Cortex of kidney (tissue), 1 donor: ENCODE measurements at places on chromosomes 3 and 15.

DNA sequence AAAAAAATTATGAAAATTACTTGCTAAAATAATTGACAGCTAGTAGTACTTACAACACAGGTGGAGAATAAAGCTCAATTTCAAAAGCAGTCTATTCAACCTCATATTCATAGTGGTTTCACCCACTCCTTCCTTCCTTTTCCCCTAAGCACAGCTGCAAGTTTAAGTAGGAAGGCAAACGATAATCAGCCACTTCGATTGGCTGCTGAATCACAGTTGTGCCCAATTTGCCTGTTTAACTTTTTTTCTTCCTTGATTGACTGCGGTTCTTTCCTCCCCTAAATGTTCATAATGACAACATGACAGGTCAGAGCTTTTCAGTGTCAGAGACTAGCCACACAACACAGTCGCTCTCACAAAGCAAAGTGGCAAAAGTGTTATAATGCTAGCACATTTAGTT, 468.0 kb upstream of the GBE1 start:
- no peak for DNase-seq

DNA sequence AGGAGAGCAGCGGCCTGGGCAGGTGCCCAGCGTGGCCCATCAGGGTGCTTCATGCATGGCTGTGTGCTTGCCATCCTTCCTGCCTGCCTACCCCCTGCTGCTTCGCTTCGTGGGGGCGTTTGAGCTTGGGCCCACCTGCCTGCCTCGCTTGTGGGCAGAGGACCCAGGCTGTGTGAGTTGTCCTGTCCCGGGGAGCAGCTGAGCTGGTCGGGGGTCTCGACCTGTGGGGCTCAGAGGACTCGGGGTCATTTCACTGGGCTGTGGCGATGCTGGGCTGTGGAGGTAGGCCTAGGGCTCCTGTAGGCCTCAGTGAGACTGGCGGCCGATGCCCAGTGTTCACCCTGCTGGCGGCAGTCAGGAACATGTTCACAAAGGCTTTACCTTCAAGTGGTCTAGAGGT, 12.1 kb upstream of the STAB1 start:
- DNase-seq: no peak

DNA sequence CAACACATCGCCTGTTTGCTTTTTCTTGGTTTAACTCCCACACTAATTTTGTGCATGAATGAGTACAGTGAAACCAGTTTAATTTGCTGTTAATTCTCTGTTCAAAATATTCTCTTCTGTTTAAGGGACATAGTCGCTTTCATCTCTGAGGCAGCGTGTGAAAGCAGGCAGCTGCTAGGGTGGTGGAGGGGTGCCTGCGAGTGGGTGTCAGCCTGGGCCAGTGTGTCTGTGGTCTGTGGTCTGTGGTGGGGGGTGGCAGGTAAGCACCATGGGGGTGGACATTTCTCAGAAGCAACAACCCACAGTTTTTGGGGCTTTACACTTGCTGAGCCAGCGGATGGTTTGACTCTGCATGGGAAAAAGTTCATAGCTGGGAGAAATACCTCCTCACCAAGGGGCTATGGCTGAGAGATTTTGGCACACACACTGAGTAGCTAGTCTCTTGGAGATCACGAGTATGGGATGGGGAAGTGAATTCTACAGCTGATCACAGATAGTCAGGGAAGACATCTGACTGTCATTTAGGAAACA, 109.2 kb downstream of the EPHB1 start:
- no peak for DNase-seq

DNA sequence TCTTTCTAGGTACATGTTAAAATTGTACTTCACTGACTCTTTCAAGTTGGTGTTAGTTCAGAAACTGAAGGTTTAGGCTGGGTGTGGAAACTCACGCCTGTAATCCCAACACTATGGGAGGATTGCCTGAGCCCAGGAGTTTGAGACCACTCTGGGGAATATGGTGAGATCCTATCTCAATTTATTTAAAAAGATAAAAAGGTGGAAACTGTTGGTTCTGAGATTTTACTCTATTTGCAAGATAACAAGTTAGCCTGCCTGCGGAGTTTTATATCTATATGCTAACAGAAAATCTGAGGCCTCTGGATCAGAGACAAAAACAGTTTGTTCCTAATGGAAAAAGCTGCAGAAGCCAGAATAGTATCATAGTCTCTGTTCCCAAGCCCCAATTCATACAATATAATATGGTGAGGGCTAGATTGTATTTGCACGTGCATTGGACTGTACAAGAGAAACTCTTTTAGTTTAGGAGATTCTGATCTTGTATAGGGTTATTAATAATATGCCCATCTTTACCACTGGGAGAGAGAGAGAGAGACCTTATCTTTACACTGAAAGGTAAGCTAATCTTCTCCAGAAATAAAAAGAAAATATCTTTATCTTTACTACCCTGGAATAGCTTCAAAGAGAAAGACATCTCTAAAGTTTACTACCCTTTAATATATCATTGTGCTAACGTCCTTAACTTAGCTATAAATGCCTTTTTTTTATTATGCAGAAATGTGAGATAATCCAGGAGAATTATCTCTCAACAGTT, 1267.6 kb downstream of the OTOL1 start:
- no peak for DNase-seq

- DNase-seq: no peak
These were observed 125.8 kb downstream of the PGPEP1L start for GRCh38 chr15:98881526-98882520.

DNA sequence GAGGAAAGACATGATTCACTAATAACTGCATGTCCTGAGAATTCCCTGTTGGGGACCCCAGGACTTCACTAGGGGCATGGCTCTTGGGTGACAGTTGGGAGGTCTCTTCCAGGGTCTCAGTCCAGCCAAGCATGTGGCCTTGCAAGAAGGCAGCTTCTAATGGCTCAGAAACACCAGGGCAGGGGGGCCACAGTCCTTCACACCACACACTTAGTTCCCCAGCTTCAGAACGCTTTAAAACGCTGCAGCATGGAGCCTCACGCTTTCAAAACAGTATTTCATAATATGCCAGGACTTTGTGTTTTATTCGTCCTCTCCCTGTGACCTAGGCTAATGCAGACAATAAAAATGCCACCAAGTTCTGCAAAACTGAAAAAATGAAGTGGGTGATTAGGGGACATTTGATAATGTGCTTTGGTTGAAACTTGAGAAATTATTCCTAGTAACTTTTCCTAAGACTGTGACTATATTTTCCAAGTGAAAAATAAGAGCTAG, 48.4 kb upstream of the LIMD1 start:
- DNase-seq: no peak

DNA sequence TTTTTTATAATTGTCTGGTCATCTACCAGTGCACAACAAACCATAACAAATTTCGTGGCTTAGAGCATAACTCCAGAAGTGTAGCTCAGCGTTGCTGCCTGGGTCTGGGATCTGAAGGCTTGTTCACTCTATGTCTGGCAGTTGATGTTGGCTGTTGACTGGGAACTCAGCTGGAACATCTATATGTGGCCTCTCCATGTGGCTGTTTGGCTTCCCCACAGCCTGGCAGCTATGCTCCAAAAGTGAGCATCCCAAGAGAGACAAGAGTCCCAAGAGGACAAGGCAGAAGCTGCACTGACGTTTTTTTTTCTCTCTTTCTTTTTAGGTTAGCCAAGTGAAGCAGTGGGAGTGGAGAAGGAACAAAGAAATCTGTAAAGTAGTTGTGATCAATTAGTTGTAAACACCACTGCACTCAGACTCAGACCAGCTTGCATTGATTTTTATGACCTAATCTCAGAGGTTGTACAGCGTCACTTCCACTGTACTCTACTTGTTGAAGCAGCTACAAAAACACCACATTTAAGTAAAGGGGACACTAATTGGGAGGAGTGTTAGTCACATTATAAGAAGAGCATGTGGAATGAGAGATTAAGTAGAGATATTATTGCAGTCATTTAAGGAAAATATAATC, 2.5 kb upstream of the GPR176 start:
- DNase-seq: no peak

DNA sequence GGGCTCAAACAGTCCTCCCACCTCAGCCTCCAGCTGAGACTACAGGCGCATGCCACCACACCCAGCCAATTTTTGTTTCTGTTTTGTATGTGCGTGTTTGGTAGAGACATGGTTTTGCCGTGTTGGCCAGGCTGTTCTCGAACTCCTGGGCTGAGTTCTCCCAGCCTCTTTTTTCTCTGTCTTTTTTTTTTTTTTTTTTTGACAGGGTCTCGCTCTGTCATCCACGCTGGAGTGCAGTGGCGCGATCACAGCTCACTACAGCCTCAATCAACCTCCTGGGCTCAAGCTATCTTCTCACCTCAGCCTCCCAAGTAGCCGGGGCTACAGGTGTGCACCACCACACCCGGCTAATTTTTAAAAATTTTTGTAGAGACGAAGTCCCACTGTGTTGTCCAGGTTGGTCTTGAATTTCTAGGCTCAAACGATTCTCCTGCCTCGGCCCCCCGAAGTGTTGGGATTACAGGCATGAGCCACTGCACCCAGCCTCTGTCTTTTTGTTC, 867 bp upstream of the DCAF1 start:
- no peak for DNase-seq

- no peak for DNase-seq
These were observed 9.3 kb downstream of the BCHE start for GRCh38 chr3:165827883-165828282.

DNA sequence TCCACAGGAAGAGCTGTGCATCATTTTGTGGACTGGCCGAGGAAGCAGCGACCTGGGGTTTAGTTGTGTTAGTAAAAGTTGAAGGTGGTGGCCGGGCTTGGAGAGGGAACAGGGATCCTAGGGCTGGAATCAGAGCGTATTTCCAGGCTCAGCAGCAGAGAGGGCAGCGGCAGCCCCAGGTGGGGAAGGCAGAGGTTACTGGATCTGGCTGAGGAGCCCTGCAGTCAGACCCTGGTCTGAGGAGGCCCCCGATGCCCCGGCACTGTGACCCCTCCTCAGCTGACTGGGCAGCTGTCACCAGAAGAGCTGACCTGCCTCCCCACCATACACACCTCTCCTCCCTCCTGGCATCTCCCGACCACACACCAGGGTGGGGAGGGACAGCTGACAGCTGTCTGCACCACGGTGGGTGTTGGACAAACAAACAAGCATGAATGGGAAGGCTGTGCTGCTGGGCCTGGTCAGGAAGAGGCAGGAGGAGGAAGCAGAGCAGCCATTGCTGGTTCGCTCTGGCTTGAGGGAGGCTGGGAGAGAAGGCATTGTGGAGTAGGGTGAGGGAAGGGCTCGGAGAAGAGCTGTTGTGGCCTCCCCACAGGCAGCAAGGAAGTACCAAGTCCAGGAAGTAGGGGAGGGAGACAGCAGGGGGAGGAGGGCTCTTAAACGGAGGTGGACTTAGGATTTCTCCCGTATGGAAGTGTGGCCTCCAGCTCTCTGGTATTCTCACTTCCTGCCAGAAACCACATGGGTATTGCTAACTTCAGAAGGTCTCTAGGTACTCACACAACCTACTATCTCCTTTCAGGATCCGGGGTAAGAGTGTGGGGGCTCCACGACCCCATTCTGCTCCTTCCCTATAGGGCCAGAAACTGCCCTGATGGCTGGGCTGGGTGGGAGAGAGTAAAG, 49.5 kb upstream of the HACD2 start:
- no peak for DNase-seq

DNA sequence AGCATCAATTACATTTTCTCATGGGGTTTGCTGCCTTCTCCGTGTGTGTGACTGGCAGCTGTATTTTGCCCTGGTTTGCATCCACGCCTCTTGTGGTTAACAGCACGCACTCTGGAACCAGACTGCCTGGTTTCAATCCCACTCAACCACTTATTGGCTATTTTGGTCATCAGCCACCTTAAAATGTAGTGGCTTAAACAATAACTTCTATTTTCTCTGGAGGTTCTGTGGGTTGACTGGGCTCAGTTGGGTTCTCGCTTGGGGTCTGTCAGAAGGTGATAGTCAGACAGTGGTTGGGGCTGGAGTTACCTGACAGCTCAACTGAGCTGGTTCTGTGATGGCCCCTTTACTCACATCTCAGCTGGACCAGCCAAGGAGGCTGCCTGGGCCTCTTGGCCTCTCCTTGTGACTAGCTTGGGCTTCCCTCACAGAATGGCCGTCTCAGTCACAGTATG, 36.8 kb downstream of the EHD4 start:
- DNase-seq: no peak

DNA sequence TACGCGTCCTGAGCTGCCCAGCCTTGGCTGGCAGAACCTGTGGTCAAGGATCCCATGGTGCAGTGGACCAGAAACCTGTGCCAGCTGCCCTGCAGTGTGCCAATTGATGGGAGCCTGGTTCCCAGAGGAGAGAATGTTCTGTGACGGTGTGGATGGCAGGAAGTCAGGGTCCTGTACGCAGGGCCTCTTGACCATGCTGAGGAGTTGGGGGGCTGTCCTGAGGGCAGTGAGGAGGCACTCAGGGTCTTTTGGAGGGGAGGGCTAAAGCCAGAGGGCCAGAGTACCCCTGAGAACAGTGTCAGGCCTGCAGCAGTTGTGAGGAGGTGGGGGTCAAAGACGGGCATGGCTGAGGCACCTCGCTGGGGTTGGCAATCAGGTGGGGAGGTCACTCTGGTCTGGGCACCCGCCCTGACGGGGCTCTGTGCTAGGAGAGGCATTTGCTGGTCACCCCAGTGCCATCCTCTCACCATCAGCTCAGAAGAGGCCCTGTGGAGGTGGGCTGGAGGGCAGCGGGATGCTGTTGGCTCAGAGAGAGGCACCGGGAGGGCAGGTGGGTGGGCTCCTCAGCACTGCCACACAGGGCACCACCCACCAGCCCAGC, 61.0 kb downstream of the SCN5A start:
- no peak for DNase-seq

DNA sequence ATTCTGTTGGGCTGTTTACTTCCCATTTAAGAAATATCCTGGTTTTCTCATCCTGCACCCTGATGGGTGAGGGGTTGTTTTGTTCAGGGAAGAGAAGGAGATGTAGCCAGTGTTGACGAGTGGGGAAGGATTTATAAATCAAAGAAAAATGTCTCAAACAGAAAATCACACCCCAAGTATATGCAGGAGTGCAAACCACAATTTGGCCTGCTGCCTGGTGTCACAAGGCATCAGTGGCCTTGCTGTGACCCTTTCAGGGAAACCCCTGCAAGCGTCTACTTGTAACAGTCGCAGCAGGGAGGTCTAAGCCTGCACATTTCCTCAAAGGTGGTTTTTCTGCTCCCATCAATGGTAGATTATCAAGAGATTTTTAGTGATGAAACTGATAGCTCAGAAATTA, 132.6 kb upstream of the LRRN1 start:
- no peak for DNase-seq

DNA sequence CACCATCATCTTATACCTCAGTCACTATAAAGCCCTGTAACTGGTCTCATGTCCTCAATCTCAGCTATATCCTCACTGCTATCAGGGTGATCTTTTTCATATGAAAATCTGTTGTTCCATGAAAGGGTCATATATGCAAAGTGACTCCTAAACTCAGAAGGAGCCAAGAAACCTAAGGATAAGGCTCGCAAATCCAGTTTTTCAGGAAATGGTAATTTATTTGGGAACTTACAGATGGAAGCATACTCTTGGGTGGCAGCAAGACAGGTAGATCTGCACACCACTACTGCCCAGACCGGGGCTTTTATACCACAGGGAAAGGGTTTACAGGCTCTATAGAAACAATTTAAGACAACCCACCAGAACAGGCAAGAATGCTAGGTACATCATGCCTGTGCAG, 272.3 kb downstream of the UBE2E2 start:
- DNase-seq: no peak
